ENCODE measurements at places on chromosomes 4 and X.

DNA sequence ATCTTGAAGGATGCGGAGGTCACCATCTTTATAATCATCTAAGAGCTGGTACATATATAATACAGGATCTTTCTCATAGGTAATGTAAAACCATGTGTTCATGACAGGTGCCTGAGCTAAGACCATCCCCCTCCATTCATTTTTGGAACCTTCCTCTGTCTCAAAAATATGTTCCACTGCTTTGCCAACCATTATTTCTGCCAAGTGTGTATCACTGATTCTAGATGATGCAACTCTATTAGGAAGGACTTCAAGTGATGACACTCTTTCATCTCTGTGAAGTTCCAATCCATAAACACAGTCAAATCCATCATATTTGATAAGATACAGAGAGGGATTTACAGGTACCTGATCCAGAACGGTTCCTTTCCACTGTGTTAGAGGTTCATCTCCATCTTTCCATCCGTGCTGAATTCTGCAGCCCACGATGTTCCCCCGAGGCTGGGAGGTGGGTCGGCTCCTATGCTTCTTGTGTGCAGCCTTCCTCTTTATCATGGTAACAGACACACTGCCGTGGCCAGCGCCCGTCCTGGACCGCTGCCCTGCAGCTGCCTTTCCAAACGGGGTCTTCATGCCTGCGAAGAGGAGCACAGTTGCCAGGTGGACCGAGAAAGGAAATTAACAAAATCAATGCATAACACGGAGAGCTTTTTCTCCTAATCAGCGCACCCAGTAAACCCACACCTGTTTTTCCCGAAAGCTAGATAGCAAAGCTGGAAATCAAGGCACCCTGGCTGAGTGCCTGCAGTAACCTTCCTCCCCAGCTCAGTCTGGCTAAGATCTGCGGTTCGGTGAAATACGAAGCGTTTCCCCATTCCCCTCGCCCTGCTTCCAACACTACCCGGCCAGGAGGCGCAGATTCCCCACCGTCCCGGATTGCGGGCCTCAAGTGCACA, 718 bp downstream of the SPIN3 start:
- no peak for DNase-seq

- DNase-seq = no peak
Observed at GRCh38 chr4:25551605-25552004, 104.0 kb upstream of the SLC34A2 start.

GRCh38 chrX:39650768-39651347, 446.9 kb downstream of the BCOR start:
- no peak for DNase-seq

DNA sequence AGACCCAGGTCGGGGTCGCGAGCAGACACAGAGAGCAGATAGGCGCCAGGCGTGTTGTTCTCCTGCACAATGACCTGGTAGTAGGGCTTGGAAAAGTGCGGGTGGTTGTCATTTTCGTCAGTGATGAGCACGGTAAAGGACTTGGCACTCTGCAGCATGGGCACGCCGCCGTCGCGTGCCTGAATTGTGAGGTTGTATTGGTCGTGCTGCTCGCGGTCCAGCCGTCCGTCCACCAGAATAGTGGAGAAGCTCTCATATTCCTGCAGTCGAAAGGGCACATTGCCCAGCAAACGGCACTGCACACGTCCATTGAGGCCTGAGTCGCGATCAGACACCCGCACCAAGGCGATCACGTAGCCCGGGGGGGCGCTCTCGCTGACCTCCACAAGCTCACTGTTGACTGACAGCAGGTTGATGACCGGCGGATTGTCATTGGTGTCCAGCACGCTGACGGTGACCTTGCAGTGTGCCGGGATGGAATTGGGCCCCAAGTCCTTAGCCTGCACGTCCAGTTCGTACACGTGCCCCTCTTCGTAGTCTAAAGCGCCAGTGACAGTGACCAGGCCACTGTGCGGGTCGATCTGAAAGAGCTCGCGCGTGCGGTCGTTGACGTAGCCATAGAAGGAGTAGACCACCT, 2.8 kb downstream of the PCDH19 start:
- DNase-seq = no peak

DNA sequence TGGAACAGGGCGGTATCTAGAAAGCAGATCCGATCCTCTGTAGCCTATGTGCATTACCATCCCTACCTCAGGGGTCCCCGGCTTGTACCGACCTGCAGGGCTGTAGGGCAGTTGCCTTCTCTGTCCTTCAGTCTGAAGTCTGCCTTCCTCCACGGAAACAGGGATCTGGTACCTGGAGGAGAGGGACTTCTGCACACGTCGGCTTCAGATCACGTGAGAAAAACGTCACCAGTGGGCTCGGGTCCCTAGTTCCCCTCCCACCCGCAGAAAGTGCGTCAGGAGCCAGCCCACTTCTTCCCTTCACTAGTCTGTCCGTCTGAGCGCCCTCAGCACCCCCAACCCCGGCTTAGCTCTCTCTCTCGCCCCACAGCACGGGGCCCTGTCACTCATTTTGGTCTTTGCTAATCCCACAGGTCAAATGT, at the start of gene TCEAL5:
Gene TCEAL5, minus strand, starts transcription at position 170 of the 422 bp plus-strand sequence. CDS start 2,187 bp downstream, outside the sequence.
- DNase-seq = no peak

DNA sequence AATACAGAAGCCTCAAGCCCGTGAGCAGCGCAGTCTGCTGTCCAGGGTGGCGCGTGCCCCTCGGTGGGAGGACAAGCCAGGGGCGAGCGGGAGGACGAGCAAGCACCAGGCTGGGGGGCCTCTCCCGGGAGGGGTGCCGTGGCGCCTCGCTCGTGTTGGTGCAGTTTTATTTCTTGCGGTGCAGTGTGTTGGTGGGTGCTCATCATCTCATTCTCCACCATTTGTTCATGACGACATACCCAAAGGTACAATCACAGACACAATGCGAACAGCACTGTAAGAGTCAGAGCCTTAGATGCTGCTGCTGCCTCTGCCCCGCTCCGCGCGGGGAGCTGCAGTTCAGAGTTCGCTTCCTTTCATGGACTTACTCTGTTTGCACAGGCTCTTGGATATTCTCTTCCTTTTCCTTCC, 30.3 kb downstream of the RGS12 start:
- no peak for DNase-seq

DNA sequence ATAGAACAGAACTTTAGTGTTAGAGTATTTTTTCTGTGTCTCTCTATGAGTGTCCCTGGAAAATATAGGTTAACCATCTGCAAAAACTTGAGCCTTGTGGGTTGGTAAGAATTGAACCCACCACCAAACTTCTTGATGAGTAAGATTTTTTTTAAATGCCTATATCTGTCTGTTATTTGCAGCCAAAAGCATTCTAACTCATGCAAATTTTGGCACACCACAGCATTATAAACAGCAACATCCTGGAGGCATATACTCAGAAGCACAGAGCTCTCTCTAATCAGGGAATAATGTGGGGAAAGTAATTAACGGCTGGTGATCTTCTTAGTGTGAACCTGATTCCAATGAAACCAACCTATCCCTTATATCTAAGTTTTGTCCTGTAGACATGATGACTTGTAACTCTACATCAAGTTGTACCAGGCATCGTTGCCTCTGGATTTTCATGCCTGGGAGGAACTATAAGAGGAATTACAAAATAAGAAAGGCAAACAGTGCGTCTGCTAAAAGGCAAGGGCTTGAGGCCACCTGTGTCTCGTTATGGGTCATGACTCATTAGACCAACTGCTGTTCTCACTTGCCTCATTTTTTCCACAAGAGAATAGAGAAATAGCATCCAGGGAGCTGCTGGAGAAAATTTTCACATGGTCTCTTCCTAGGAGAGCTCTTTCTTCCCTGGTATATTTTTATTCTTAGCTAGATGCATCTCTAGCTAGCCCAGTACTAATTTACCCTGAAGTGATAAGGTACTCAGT, 202.4 kb downstream of the CHIC2 start:
- DNase-seq = peak; percentile 31

- DNase-seq = no peak
Observed at GRCh38 chr4:26441102-26441501, 49.2 kb downstream of the CCKAR start.

- no peak for DNase-seq
Observed at GRCh38 chr4:47650584-47651130, 165.6 kb downstream of the ATP10D start.

Data from ACHN (cell line).